Activated CD8-positive, alpha-beta memory T cell treated with anti-CD3 and anti-CD28 coated beads, Interleukin-2, amount 10 ng/mL, durations not matched to agents 7 days and 5 days (primary cell): ENCODE measurements at places on chromosomes 6 and 20. TPM values are rescaled to one million over a fixed set of nuclear protein-coding genes. Genes with fewer than 3 reads are reported as not detected.

The OOEP gene
- 1.1 TPM for total RNA-seq

The PBOV1 gene
- not detected for total RNA-seq

The TBXT gene
- total RNA-seq: not detected

The PTK6 gene
- 0.21 TPM for total RNA-seq

The RAD21L1 gene
- 0.67 TPM for total RNA-seq

The C20orf204 gene
- 17.5 TPM for total RNA-seq

The RGL2 gene
- total RNA-seq: 49.9 TPM

The ATP6V1G2 gene
- 3.8 TPM for total RNA-seq

The SLC17A2 gene
- not detected for total RNA-seq

The SMOC2 gene
- total RNA-seq: not detected

The BTN1A1 gene
- not detected for total RNA-seq

DNA sequence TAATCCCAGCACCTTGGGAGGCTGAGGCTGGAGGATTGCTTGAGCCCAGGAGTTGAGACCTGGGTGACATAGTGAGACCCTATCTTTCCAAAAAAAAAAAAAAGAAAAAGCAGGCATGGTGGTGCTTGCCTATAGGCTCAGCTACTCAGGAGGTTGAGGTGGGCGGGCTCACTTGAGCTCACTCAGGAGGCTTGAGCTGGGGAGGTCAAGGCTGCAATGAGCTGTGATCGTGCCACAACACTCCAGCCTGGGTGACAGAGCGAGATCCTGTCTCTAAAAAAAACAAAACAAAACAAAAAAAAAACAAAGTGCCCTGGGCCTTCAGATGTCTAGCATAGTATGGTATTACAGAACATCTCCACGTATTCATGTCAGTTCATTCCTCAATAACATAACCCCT is 42.9 kb downstream of the ZFAND3 start:
- no peaks in the 10 kb centered on the region for H3K27me3 ChIP-seq
- DNase-seq: no peak
- H3K36me3 ChIP-seq: peaks cover 4% of the 10 kb centered on the region

- H3K36me3 ChIP-seq: no peaks in the 10 kb centered on the region
- DNase-seq: peak; percentile 63
- H3K27me3 ChIP-seq: no peaks in the 10 kb centered on the region
- no peak overlapping the region for H3K4me3 ChIP-seq
- H3K27ac ChIP-seq: peak overlapping the region; percentile 19
Measured at GRCh38 chr20:25294459-25295385, 46.8 kb downstream of the PYGB start.

DNA sequence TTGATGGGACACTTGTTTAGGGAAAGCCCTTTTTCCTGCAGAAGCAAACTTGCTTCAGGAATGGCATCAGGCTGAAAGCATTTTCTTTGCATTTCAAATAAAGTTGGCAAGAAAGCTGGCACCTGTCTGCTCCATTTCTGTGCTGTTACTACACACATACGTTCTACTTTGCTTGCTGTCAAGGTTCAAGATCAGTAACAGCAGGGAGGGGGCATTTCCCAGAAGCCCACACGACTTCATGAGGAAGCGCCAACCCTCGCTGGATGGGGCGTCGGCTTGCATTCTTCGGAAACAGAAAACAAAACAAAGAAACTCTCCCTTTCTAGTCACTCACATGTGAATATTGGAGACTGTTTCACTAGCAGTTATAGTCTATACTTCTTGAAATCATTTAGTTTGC is 46.4 kb downstream of the AKAP12 start:
- no peak for DNase-seq
- no peak overlapping the region for H3K27ac ChIP-seq
- H3K27me3 ChIP-seq: peaks cover 78% of the 10 kb centered on the region
- H3K4me1 ChIP-seq: peaks cover 33% of the 10 kb centered on the region

DNA sequence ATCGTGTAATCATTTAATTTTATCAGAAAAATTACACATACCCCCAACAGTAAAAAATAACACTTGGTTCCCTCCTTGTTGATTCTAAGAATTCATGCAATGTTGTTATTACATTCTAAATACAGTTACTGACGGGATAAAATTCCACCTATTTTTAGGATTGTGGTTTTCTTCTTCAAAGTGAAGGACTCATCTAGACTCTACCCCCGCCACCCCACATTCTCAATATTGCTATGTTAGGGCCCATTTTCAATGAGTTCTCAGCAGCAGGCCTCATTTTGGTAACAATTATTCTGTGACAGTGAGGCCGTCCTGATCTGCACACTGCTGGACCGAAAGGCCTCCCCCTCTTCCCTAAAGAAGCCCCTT is 43.5 kb downstream of the PREX1 start:
- no peak for DNase-seq
- no peak overlapping the region for H3K4me3 ChIP-seq
- H3K36me3 ChIP-seq: peaks cover 33% of the 10 kb centered on the region
- no peaks in the 10 kb centered on the region for H3K27me3 ChIP-seq
- H3K4me1 ChIP-seq: peaks cover 40% of the 10 kb centered on the region

- H3K27ac ChIP-seq: no peak overlapping the region
- DNase-seq: no peak
- no peaks in the 10 kb centered on the region for H3K4me1 ChIP-seq
- H3K27me3 ChIP-seq: no peaks in the 10 kb centered on the region
Measured at GRCh38 chr20:14580418-14581074, 243.1 kb upstream of the FLRT3 start.

GRCh38 chr6:38001386-38001785 is 181.9 kb downstream of the ZFAND3 start:
- H3K27ac ChIP-seq: no peak overlapping the region
- H3K36me3 ChIP-seq: peaks cover 10% of the 10 kb centered on the region
- no peak for DNase-seq
- H3K4me3 ChIP-seq: no peak overlapping the region
- H3K4me1 ChIP-seq: peaks cover 5% of the 10 kb centered on the region

- H3K36me3 ChIP-seq: no peaks in the 10 kb centered on the region
- no peak for DNase-seq
- no peak overlapping the region for H3K27ac ChIP-seq
- H3K4me3 ChIP-seq: no peak overlapping the region
Measured at GRCh38 chr6:45984347-45984746, 31.3 kb downstream of the CLIC5 start.

GRCh38 chr6:105364243-105364642 is 38.6 kb downstream of the PREP start:
- H3K36me3 ChIP-seq: peaks cover 25% of the 10 kb centered on the region
- H3K27ac ChIP-seq: no peak overlapping the region
- no peak for DNase-seq
- peaks cover 15% of the 10 kb centered on the region for H3K4me1 ChIP-seq
- H3K27me3 ChIP-seq: no peaks in the 10 kb centered on the region

DNA sequence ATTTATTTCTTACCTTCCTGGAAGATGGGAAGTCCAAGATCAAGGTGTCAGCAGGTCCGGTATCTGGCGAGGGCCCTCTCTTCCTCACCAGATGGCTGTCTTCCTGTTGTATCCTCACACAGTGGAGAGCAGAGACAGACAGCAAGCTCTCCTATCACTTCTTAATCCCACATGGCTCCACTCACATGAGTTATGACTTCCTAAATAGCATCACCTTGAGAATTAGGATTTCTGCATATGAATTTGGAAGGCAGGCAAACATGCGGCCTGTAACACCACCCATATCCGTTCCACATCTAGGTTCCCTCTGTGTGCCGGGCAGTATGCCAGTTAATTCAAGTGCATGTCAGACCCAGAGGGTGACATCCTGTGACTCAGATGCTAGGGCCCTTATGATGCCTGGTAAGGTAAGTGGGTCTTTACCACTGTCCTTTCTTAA is 2.1 kb downstream of the RAET1E start:
- H3K4me1 ChIP-seq: peaks cover 23% of the 10 kb centered on the region
- H3K4me3 ChIP-seq: no peak overlapping the region
- peak overlapping the region; percentile 28 for H3K27ac ChIP-seq
- H3K27me3 ChIP-seq: peaks cover 34% of the 10 kb centered on the region
- peak; percentile 49 for DNase-seq

DNA sequence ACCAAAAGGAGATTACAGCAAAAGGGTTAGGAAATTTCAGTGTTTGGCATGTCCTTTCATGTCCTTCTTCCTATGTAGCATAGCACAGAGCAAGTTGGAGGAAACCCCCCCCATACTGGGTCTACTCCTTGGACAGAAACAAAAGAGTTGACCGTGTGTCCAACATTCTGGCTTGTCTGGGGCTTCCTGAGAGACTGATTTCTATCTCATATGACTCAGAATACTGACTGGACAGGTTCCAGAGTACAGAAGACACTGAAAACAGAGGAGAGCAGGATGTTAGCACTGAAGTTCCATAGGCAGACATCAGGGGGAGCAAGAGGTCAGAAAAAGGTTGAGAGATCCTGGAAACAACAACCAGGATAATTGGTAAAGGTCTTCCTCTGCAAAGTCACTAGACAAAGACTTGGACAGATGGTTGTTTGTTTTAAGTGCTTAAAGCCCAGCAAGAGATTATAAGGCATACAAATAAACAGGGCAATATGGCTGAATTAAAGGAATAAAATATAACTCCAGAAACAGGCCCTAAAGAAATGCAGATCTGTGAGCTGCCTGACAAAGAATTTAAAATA is 48.4 kb downstream of the USP49 start:
- DNase-seq: peak; percentile 71
- H3K4me3 ChIP-seq: no peak overlapping the region
- H3K27ac ChIP-seq: peak overlapping the region; percentile 22
- H3K4me1 ChIP-seq: peaks cover 9% of the 10 kb centered on the region
- no peaks in the 10 kb centered on the region for H3K27me3 ChIP-seq

- H3K27me3 ChIP-seq: peaks cover 2% of the 10 kb centered on the region
- H3K36me3 ChIP-seq: no peaks in the 10 kb centered on the region
- no peak for DNase-seq
- H3K4me1 ChIP-seq: no peaks in the 10 kb centered on the region
- H3K4me3 ChIP-seq: no peak overlapping the region
- no peak overlapping the region for H3K27ac ChIP-seq
Measured at GRCh38 chr6:159639721-159640120, 53.3 kb downstream of the SOD2 start.

GRCh38 chr6:28371280-28371679 is 21.5 kb downstream of the ZKSCAN3 start:
- H3K4me3 ChIP-seq: no peak overlapping the region
- H3K27me3 ChIP-seq: no peaks in the 10 kb centered on the region
- peaks cover 12% of the 10 kb centered on the region for H3K36me3 ChIP-seq
- H3K4me1 ChIP-seq: no peaks in the 10 kb centered on the region

DNA sequence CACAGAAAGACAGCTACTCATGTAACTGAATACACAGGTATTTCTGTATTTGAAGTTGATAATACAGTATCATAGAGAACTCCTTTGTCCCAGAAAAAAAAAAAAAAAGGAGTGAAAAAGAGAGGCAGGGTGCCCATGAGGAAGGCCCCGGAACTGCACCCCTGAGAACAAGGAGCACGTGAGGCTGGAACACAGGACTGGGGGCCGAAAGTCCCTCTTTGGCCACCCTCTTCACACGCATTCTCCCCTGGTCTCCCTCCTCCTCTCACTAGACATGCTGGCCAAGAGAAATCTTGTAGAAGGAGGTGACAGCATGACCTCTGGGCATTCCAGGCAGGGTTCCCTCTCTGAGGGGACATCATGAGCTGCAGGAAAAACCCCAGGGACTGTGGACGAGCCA is 62.7 kb upstream of the TRAF3IP2 start:
- H3K27ac ChIP-seq: no peak overlapping the region
- H3K36me3 ChIP-seq: peaks cover 58% of the 10 kb centered on the region
- peaks cover 3% of the 10 kb centered on the region for H3K4me1 ChIP-seq
- DNase-seq: no peak
- no peak overlapping the region for H3K4me3 ChIP-seq
